ENCODE measurements at places on chromosomes 11 and 22.

GRCh38 chr11:2460540-2461252 is 15.9 kb downstream of the KCNQ1 start:
- no peak for DNase-seq

GRCh38 chr11:122731500-122731913 is 76.0 kb downstream of the UBASH3B start:
- DNase-seq: no peak

DNA sequence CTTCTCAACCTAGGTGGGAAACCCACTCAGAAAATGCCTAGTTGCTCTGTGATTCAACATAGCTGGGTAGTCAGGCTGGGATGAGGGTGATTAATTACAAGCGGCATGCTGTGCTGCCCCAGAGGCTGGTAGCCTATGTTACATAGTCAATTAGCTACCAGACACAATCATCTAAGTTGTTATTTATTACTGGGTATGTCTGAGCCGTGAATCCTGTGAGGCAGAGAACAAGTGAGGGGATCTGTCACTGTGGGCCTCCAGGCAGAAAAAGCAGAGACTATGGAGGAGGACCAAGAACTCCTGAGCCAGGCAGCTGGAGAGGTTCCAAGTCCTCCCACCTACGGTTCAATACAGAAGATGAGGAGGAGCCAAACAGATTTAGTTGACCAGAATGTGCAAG is 186.6 kb upstream of the BDNF start:
- no peak for DNase-seq

DNA sequence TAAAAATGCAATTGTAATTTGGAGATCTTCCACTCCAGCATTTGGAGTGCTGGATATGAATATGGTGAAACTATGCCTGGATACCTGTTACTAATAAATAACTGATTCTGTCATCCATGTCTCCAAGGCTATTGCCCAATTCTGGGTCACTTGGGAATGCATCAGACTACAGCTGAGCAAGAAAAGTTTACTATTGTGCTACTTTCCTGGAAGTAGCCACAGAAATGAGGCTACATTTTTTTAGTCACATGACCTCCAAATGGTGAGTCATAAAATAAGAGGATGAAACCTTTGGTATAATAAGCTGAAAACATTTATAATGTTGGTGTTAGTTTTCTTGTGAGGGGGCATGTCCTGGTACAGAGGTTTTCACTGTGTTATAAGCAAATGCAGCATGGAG is 44.4 kb downstream of the DCDC1 start:
- no peak for DNase-seq

GRCh38 chr11:17383461-17383860 is 5.0 kb downstream of the KCNJ11 start:
- DNase-seq: no peak

- DNase-seq: no peak
Measured at GRCh38 chr11:21988477-21988876, 204.4 kb upstream of the ANO5 start.

DNA sequence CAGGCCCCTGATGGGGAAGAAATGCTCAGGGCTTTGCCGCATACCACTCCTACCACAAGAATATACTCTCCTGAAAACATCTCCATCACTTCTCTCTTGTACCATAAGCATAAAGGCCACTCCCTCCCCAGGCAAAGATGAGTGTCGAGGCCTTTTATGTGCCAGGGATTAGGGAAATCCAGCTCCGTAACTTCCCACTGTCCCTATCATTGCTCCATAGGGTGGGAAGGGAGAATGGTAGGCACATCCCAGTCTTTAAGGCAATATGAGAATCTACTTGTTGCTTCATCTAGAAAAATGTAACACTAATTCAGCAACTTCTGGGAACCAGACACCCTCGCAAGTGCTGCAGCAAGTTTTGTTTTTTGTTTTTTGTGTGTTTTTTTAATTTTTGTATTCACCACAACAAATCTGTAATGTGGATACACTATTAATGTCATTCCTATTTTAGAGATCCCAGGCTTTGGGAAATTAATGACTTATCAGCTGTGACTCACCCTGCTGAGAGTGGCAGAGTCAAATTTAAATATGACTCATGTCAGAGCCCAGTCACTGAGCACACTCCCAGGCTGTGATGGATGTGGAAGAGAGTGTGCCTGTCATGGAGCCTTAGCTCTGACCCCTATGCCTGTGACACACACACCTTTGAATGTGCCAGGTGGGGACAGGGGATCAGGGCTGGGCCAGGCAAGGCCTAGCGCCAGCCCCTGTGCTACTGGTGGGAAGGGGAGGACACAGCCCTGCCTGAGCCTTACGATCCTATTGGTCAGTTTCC is 23.4 kb downstream of the PANX1 start:
- DNase-seq: no peak

GRCh38 chr22:37659897-37660708 is 1.6 kb downstream of the PDXP start:
- DNase-seq: no peak

GRCh38 chr11:117925198-117925925 is 3.8 kb downstream of the TMPRSS13 start:
- DNase-seq: no peak

DNA sequence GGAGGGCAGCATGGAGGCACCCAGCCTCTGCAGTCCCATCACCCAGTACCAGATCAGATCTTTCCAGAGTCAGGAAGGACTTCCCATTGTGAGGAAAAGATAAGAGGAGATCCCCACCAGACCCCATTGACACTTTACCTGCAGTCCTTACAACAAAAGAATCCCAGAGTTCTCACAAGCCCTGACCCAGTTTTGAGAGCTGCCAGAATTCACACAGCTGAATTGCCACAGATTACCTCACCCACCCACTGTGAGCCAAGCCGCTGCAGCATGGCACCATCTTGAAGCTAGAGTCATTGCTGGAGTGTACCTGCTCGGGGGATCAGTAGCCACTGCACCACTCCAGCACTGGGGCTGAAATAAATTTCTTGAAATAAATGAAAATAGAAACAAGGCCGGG is 91.8 kb upstream of the UBASH3B start:
- DNase-seq: no peak

GRCh38 chr11:107840129-107840484 is 18.5 kb downstream of the SLC35F2 start:
- no peak for DNase-seq

GRCh38 chr22:29854432-29854831 is 16.4 kb upstream of the ASCC2 start:
- DNase-seq: no peak

GRCh38 chr22:44431256-44431655 is 66.8 kb downstream of the RTL6 start:
- no peak for DNase-seq

- peak; percentile 51 for DNase-seq
Measured at GRCh38 chr22:41780746-41781505, 19.6 kb upstream of the CCDC134 start.

DNA sequence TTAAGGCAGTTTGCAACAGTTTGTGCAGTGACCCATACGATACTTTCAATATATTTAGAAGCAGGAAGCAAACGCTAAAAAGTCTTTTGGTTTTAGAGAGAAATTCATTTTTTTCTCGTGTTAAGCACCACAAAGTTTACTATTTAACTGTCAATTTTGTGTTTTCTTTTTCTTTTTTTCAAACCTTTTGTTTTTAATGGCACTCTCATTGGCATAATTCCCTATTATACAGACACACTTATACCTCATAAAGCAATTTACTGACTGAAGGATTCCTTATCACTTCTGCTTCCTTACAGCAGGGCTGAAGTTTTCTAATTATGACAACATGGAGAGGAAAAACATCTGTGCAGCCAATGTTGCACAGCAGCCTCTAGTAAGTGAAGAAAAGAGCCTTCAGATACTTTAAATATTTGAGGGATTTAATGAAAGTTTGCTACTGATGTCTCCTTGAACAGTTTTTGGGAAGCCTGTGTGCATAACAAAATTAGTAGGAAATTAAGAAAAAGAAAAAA is 2191.2 kb downstream of the LRRC4C start:
- no peak for DNase-seq

GRCh38 chr11:65077451-65077850 is 6.4 kb downstream of the CDCA5 start:
- DNase-seq: no peak

- DNase-seq: no peak
Measured at GRCh38 chr11:66124564-66124963, 54.5 kb downstream of the PACS1 start.

Data from activated naive CD4-positive, alpha-beta T cell (primary cell).